ENCODE measurements at places on chromosomes 1 and 21.

- DNase-seq: no peak
Observed at GRCh38 chr21:46007492-46007868, 25.9 kb downstream of the COL6A1 start.

- no peak for DNase-seq
Observed at GRCh38 chr1:47449822-47450552, 12.1 kb downstream of the FOXD2 start.

DNA sequence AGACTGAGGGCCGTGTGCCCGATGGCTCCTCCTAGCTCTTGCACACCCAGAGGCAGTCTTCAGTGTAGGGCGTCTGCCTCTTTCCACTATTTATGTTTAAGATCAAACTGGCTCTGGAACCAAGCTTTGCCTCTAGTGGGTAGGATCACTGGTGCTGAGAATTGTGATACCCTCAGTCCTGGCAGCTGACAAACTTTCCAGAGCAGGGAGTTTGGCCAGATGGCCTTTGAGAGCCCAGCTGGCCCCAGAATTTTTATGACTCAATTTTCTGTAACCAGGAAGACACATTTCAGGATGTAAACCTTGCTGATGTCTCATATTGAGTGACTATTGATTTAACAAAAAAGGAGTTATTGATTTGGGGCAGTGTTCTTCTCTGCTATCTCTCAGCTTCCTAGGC, 6.7 kb downstream of the COQ8A start:
- DNase-seq: no peak

DNA sequence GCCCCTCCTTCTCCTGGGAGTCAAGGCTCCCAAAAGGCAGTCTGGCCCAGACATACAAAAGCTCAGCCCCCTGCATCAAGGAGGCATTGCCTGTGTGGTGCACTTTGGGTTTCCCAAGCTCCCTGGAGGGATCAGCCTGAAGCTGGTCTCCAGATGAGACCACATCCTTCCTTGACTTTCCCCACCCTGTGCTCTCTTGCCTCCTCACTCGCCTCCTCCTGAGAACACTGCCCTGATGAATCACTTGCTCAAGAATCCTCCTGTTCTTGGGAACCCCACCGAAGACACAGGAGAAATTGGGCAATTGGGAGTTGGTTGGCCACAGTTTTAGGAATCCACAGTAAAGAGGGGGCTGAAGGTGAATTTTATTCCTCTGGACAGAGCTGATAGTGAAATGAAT, 34.8 kb upstream of the LYST start:
- DNase-seq: peak; percentile 54

GRCh38 chr1:59554011-59554663, 257.2 kb downstream of the FGGY start:
- DNase-seq: no peak

DNA sequence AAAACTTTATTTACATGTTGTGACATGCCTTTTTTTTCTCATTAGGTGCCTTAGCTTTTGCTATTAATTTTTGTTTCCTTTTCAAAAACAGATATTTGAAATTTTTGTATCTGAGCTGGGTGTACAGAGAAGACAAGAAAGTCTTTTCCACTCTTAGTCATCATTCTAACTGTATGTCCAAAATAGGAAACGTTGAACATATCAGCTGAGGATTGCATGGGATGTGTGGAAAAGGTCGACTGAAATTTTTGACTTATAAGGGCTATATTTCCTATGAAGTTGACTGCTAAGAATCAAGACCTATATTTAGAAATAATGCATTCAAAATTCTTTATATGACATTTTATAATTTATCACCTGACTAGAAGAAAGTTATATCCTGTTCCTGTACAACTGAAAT, 270.0 kb upstream of the ZRANB2 start:
- DNase-seq: peak; percentile 71

- peak; percentile 1 for DNase-seq
Observed at GRCh38 chr1:247576514-247576913, 11.6 kb upstream of the OR2G2 start.

DNA sequence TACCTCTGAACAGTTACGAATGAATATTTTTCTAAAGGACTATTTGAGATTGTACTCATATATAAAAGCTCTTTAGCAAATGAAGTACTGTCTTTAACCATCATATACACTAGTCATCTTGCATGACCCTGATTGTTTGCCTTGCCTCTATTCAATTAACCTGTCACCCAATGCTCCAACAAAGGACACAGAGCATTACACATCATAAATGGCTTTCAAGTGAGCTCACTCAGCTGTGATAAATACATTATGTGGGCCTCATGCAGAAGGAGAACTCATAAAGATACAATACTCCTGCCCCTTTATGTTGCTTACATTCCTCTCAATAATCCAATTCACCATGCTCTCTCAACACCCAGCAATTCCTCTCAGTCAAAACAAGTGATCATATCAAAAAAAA, 993.0 kb upstream of the PRMT6 start:
- no peak for DNase-seq

- DNase-seq: no peak
Observed at GRCh38 chr21:43277481-43278351, 108.9 kb downstream of the CRYAA start.

- DNase-seq: no peak
Observed at GRCh38 chr21:45893740-45894449, 87.7 kb upstream of the COL6A1 start.

GRCh38 chr1:14598498-14599182, at the start of gene KAZN:
Gene KAZN, plus strand, starts transcription at chr1:14598685.
- DNase-seq: no peak

DNA sequence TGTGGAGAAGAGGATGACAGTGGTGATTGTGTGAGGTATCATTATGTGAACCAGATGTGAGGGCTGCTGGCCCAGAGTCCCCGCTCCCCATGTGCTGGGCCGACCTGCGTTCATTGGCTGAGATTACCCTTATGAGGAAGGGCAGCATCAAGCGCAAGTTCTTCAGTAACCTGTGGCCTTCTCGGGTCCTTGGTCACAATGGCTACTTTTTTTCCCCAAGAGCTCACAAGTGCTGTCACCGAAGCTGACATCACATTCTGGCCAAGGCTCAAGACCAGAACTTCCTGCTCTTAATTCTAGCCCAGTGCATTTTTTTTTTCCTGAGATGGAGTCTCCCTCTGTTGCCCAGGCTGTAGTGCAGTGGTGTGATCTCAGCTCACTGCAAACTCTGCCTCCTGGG, 262.9 kb downstream of the RHOU start:
- no peak for DNase-seq

DNA sequence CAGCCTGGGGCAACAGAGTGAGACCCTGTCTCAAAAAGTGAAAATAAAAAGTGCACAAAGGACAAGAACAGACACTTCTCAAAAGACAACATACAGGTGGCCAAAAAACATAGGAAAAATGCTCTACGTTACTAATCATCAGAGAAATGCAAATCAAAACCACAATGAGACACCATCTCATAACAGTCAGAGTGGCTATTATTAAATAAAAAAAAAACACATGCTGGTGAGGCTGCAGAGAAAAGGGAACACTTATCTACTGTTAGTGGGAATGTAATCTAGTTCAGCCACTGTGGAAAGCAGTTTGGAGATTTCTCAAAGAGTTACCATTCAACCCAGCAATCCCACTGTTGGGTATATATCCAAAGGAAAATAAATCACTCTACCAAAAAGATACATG, 173.2 kb downstream of the SMYD3 start:
- no peak for DNase-seq

DNA sequence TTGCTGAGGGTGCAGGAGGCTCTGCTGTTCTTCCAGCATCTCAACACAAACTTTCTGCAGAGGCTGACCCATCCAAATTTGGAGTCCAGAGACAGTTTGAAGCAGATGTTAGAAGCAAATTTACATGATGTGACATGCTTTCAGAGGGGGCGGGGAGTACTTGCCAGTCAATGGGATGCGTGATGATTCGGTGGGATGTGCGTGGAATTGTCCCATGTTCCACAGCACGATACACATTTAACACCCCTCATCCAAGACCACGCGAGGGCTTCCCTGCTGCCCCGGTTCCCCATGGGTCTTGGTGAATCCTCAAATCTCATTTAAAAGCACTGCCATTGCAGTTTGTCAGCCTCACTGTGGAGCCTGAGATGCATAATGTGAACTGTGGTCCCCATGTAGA, 78.6 kb upstream of the TLR5 start:
- DNase-seq: no peak

DNA sequence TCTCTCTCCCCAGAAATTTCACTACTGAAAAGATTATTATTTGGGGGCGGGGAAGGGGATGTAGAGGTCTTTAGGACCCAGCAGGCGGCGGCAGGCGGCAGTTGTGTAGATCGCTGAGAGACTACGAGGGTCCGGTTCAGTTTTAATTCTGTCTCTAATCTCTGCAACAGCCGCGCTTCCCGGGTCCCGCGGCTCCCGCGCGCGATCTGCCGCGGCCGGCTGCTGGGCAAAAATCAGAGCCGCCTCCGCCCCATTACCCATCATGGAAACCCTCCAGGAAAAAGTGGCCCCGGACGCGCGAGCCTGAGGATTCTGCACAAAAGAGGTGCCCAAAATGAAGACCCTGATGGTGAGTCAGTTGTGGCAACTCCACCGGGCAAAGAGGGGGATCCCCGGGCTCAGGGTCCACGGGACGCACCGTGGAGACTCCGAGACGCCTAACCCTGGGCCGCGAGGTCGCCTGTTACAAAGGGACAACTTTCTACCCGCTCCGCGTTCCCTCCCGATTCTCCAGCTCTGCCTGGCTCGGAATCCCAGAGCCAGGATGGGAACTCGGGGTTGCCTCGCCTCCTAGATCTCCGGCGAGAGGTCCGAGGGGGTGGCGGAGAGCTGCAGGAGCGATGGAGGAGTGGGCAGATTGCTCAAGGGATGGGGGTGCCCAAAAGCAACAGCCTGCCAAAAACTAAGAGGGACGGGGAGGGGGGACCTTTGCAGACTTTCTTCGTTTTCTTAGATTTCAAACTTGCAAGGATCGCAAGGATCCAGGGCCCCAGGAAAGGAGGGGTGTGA, at the start of gene ST6GALNAC5:
Gene ST6GALNAC5, plus strand, starts transcription at position 139 of the 789 bp plus-strand sequence.
- DNase-seq: peak; percentile 74

DNA sequence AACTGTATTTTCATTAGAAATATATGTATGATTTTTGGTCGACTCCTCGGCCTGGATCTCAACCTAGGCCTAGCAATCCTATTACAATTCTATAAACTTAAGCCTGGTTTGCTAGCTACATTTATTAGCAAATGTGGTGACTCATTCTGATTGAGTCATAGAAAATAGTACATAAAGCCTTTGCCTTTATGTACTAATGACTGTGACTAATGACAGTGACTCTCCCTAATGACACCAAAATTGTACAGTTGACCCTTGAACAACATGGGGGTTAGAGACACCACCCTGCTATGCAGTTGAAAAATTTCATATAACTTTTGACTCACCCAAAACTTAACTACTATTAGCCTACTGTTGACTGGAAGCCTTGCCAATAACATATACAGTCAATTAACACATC, 78.9 kb downstream of the CLEC20A start:
- peak; percentile 80 for DNase-seq

DNA sequence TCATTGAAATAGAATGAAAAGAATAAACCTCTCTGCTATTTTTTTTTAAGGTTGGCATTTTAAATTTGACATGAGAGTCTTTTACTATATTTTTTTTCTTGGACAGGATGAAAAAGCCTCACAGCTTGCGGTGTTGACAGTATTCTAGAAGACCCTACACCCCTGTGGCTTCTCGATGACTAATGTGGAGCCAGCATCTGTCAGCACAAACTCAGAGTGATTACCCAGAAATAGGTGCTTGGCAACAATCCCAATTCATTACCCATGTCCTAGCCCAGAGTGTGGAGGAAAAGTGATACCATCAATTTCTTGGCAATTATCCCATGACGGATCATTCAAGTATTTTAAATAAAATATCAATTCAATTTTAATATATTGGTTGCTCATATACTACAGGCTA, 186.8 kb upstream of the MAP1LC3C start:
- no peak for DNase-seq

DNA sequence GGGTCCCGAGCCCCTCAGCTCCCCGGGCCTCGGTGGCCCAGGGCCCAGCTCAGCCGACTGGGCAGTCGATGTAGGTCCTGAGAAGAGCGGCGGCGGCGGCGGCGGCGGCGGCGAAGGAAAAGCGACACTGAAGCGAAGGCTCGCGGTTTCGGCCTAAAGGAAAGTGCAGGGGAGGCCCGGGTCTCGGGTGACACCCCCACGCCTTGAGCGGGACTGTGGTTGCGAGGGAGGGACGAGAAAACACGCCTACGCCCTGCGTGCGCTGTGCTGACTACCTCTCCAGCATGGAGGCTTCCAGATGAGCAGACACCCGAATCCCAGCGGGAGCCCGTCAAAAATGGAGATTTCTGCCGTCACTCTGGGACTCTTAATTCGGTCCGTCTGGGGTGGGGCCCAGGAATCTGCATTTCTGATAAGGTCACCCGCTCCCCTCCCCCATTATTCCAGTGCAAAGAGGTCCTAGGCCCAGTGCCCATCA, 31.2 kb downstream of the DNTTIP2 start:
- DNase-seq: peak; percentile 67

- DNase-seq: no peak
Observed at GRCh38 chr1:60865166-60865565, 217.2 kb upstream of the NFIA start.

DNA sequence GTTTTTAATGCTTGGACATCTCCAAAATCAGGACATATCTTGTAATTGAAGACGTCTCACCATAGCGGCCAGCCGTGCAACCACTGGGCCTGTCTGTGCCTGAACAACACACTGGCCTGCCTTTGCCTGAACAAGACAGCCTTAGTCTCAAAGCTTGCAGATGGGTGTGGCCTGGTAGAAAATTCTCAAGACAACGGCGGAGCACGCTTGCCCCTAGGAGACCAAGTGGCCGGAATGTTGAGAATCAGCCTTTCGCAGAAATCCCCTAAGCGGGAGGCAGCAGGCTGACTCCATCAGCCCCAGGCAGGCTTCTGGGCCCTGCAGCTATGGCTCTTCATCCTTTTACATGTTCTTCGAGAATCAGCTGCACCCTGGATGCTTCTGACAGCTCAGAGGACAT, 98.0 kb upstream of the C1orf174 start:
- DNase-seq: no peak

DNA sequence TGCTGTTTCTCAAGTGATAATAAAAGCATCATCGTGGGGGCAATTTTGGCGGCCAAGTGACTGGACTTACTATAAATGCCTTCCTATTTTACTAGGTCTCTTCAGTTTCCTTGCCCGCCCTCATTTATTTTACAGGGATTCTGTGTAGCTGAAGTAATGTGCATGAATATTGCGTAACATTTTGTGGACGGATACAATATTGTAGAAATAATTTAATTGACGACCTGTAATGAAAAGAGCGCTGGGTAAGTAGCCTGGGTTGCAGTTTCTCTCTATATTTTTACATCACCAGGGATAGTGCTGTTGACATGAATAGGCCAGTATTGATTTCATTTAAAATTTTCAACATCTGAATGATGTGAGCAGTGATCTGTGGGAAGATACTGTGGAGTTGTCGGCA, 28.1 kb upstream of the LMO4 start:
- DNase-seq: no peak

GRCh38 chr1:51247022-51247421, 10.9 kb downstream of the RNF11 start:
- DNase-seq: no peak

DNA sequence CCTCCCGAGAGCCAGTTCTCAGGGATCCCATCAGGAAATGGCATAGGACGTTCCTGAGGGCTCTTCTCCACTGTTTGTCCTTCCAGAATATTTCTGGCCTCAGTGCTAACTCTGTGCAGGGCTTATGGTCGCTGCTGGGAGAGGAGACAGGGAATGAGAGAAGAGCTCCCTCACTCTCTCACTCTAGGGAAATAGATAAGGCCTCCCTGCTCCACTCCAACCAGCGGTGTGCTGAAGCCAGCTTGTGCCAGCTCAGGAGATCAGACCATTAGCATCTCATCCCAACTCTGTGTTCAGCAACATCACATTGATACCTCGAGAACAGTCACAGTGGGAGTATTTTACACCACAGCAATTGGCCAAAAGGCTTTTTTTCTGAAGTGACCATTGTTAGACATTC, 49.2 kb upstream of the ZC3H12A start:
- DNase-seq: no peak

Measured in iris pigment epithelial cell (primary cell).